ENCODE measurements at places on chromosomes 2 and 18. TPM values are rescaled to one million over a fixed set of nuclear protein-coding genes. Genes with fewer than 3 reads are reported as not detected.

DNA sequence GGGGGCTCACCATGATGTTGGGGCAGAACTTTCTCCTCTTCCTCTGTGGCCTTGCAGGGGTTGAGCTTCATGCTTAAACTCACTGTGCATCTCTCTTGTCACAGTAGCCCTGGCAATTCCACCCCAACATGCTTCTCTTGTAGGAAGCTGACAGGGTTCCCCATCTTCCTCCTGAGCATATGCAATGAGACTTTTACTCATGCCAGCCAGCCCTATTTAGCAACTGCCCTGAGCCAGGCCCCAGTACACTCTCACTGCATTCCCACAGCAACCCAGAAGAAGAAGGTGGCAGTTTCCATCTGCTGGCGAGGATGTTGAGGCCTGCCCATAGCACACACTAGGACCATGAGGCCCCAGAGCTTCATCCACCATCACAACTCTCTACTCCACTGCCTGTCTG, 72.2 kb upstream of the TEX51 start:
- no peak for DNase-seq

DNA sequence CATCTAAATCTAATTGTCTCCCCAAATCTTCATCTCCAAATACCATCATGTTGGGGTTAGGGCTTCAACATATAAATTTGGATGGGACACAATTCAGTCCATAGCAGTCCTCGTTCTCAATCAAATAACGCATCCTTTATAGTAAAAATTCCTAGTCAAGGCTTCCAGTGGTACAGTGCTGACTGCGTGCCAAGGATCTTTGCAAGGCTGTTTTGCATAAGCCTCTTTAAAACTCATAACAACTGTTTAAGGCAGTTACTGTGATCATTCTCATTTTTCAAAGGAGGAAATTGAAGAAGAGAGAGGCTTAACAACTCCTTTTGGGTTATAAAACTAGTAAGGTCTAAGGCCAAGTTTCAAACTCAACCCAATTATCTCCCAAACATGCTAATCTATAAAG, 666.9 kb downstream of the NYAP2 start:
- DNase-seq: no peak

Gene NETO1
- not detected for total RNA-seq

DNA sequence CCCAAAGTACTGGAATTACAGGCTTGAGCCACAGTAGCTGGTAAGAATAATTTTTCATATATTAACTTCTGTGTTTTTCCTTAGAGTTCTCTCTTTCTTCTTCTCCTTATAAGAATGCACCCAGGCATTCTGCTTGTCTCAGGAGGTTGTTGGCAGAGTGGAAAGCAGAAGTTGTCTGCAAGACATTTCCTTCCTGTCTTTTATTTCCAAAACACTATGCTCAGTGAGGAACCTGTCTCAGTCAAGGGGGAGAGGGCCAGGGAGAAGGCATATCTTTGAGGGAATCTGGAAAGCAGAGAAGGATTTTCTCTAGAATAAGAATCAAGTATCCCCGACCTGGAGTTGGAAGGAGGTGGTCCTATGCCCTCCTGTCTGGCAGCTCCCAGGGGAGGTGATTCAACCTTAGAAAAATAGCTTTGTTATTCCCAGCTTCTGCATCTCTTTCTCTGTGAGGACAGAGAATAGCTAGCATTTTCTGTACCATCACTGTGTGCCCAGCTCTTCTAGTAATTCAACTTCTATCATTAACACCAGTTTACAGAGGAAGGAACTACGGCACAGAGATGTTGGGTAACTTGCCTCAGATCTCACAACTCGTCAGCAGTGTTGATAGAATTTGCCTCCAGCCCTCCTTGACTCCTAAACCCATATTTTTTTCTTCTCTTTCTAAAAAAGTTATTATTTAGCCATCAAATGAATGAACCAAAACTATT, 3.8 kb upstream of the LPIN2 start:
- DNase-seq: no peak

Gene FAP
- total RNA-seq: 0.21 TPM

Gene SERPINB7
- total RNA-seq: not detected

- DNase-seq: no peak
Observed at GRCh38 chr2:96118698-96119388, 2.5 kb upstream of the ADRA2B start.

DNA sequence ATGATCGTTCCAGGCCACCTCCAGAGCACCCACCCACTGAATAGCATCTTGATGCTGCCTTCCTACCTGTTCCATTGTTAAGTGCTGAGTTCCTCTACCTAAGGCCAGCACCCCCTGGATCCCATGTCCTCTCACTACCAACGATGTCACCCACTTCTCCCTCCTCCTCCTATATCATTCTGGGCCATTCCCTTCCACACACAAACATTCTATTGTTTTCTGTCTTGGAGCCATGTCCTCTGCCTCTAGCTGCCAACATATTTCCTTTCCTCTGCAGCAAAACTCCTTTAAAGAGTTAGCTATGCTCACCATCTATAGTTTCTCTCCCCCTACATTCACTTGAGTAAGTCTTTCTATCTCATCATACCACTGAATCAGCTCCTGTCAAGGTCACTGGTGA, 64.0 kb upstream of the ACKR3 start:
- no peak for DNase-seq

DNA sequence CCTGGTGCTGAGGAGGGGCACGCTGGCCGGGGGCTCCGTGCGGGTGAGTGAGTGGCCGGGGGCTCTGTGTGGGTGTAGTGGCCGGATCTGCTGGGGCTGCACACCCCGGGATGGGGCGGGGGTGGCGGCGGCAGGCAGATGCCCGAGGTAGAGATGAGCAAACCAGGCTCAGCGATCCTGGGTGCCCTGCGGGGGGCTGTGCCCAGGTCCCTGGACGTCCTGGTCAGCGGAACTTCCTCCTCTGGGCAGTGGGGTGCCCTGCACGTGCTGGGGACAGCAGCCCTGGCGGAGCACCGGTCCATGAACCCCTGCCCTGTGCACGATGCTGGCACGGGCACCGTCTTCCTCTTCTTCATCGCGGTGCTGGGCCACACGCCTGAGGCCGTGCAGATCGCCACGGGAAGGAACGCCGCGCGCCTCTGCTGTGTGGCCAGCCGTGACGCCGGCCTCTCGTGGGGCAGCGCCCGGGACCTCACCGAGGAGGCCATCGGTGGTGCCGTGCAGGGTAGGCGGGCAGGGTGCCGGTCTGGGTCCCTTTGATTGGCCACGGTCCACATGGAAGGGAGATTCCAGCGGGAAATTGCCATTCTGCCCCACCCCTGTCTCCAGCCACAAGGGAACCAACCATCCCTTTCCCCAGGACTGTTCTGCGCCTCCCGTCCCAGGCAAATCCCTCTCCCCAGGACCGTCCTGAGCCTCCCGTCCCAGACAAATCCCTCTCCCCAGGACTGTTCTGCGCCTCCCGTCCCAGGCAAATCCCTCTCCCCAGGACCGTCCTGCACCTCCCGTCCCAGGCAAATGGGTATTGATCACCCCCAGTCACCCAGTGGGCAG, 5.9 kb downstream of the NEU4 start:
- DNase-seq: no peak

GRCh38 chr18:57950542-57950941, 93.5 kb upstream of the NEDD4L start:
- DNase-seq: no peak

Gene ZNF892
- total RNA-seq: 5.1 TPM

DNA sequence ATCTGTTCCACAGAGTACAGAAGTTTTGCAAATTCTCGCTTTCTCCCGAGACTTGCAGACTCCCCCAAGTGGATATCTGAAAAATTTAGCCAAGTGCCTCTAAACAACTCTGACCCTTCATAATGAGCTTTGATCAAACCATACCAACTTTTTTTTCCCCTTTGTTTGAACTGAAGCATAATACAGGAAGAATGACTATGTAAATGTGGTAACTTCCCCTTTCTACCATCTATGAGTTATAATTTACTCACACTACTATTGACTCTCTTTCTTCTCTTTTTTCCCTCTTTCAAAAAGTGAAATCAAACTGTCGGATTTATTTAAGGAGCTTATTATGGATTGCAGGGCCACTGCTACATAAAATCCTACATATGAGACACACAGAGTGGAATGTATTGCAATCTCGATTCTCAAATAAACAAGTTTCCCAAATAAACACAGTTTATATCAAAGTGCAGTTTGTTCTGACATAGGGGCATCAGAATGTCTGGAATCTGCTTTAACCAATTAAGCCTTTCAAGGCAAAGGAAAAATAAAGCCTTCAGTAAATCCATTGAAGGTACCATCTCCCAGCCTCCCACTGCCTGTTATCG, 1.4 kb upstream of the ZNF804A start:
- no peak for DNase-seq

GRCh38 chr18:50193796-50194630, 934 bp downstream of the MYO5B start:
- no peak for DNase-seq

Gene SFT2D3
- total RNA-seq: 4.8 TPM

GRCh38 chr2:130372833-130373807, 17.3 kb downstream of the PTPN18 start:
- DNase-seq: no peak

Gene SAP130
- total RNA-seq: 5.1 TPM

DNA sequence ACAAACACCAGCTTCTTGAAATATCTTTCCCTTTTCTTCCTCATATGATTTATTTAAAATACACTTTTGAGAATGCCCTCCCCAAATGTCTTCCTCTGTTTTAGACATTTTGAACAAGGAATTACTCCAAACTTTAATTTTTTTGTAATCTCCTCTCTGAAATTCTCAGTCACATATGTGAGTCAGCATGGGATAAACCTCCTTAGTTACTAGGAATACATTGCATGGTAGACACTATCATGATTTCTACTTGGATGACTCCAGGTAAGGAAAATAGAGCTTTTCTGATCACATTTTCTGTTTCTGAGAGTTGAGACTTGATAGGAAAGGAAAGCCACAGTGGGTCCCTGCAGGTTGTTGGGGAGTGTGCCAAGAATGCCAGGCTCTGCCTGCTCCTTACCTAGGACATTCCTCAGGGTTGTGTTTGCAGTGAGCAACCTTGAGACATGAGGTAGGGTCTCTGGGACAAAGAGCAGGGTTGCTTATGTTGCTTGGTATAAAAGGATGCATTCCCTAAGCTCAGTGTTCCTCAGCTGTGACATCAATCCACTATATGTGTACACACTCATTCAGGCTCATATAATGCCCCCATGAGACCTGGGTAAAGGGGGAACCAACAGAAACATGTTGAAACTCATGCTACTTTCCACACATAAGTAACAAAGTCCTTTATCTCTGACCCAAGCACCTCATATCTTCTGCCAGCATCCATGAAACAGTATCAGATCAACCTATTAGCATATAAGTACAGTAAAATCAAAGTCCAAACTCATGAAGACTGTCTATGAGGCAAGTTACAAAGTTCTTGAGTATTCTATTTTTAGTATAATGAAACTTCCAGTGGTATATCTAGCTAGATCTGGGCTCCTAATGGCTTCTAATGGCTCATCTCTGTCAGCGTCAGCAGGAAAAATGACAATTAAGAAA, 112.8 kb upstream of the SCN1A start:
- DNase-seq: no peak

DNA sequence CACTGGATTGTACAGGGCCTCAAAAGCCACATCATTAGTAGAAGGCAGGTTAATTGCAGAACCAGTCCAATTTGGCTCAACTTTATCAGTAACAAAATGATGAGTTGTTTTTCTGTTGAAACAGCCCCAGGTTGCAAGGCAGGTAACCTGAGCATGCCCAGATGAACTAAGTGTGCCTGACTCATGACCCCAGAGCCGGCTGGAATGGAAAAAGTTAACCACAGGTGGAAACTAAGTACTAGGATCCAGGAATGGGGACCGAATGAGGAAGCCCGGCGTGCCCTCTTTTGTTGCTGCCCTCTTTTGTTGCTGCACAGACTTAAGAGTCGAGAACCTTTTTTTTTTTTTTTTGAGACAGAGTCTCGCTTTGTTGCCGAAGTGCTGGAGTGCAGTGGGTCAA, 79.5 kb upstream of the YWHAQ start:
- DNase-seq: no peak

DNA sequence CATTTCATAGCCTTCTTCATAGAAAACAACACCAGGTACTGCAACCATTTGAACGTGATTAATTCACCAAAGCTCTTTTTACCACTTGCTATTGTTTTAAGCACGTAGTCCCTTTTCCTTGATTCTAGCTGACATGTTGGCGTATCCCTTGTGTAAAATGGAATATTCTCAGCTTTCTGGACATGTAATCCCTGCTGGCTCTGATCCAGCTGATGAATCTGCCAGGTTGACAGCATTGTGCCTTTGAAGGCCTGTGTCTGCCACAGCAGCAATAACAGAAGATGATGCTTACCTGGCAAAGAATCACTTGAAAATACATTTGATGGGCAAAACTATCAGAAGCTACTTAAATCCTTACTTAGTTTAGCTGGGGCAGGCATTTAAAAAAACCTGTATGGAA, 81.0 kb upstream of the CCDC150 start:
- DNase-seq: no peak

- no peak for DNase-seq
Observed at GRCh38 chr2:237482485-237482884, 4.6 kb upstream of the MLPH start.

Gene CFLAR
- 323 TPM for total RNA-seq

Gene MAPK4
- total RNA-seq: not detected

GRCh38 chr2:240868286-240869108, at the start of gene AGXT:
Gene AGXT, plus strand, starts transcription at chr2:240868824. Its CDS starts 42 bp downstream, at chr2:240868866.
- no peak for DNase-seq

DNA sequence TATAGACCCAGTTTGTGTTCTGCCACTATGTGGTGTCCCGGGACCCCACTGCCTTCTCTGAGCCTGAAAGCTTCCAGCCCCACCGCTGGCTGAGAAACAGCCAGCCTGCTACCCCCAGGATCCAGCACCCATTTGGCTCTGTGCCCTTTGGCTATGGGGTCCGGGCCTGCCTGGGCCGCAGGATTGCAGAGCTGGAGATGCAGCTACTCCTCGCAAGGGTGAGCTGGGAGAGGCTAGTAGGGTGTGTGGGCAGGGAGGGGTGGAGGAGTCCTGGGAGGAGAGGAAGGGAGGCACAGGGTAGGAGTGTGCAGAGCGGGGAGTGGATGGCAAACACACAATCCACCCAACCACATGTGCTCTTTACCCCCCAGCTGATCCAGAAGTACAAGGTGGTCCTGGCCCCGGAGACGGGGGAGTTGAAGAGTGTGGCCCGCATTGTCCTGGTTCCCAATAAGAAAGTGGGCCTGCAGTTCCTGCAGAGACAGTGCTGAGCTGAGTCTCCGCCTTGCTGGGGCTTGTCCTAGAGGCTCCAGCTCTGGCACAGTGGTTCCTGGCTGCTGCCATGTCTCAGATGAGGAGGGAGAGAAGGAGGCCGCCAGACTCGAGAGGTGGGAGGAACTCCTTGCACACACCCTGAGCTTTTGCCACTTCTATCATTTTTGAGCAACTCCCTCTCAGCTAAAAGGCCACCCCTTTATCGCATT, 16.9 kb downstream of the PRKAG3 start:
- no peak for DNase-seq

GRCh38 chr2:207614824-207615223, 10.4 kb downstream of the METTL21A start:
- DNase-seq: no peak

DNA sequence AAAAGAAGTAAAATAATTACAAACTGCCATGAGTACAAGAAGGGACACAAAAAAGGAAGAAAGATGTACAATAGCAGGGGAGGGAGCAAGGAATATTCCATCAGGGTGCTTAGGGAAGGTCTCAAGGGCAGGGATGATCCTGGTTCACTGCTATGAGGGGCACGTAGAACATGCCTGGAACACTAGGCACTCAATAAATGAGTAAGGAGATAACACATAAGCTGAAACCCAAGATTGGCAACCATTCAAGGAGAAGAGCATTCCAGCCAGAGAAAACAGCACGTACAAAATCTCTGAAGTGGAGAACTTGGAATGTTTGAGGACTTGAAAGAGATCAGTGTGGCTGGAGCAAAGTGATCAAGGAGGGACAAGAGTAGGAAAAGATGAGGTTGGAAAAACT, 103.2 kb downstream of the FAM161A start:
- DNase-seq: no peak

- DNase-seq: no peak
Observed at GRCh38 chr18:34909637-34910364, 131.4 kb upstream of the MAPRE2 start.

Measured in pulmonary artery endothelial cell (primary cell).